Kidney (tissue), 22 donors: ENCODE measurements at places on chromosomes 7 and 10. TPM values are rescaled to one million over a fixed set of nuclear protein-coding genes. Genes with fewer than 3 reads are reported as not detected.

The PRSS37 gene
- total RNA-seq, result not detected

The ACSL5 gene
- total RNA-seq, result 21.8 TPM

The TRIM74 gene
- 1.3 TPM for total RNA-seq

The ITGB8 gene
- 213 TPM for total RNA-seq

The ARMH3 gene
- 26.1 TPM for total RNA-seq

The ECD gene
- total RNA-seq, result 27.5 TPM

- no peaks in the 10 kb centered on the region for H3K36me3 ChIP-seq
- no peaks in the 10 kb centered on the region for H3K27me3 ChIP-seq
- H3K4me3 ChIP-seq, result no peak overlapping the region
- no peak overlapping the region for H3K27ac ChIP-seq
- no peak for DNase-seq
Observed at GRCh38 chr7:103729026-103729425, 260.4 kb downstream of the RELN start.

GRCh38 chr7:134022286-134022911, 104.7 kb upstream of the LRGUK start:
- no peaks in the 10 kb centered on the region for H3K27me3 ChIP-seq
- no peak overlapping the region for H3K27ac ChIP-seq
- no peak overlapping the region for H3K4me3 ChIP-seq
- H3K4me1 ChIP-seq, result no peaks in the 10 kb centered on the region
- H3K36me3 ChIP-seq, result no peaks in the 10 kb centered on the region

DNA sequence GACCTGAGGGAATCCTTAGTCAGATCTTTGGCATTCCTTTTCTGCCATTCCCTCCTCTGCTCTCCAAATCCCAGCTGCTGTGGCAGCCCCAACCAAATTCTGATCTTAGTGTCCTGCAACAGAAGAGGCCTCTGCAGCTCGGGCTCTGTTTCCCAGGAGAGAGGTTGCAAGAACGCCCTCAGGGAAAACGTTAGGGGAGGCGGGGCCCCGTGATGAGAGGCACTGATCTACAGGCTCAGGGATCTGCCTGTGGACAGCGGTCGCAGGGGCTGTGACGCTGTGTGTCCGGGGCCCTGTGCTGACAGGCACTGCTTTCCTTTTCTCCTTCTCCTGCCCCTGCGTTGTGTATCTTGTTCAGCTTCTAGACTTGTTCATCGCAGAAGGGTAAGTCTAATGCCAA, 57.3 kb upstream of the DPYSL4 start:
- DNase-seq, result no peak
- H3K27ac ChIP-seq, result no peak overlapping the region
- no peak overlapping the region for H3K4me3 ChIP-seq
- H3K4me1 ChIP-seq, result no peaks in the 10 kb centered on the region
- H3K36me3 ChIP-seq, result no peaks in the 10 kb centered on the region
- no peaks in the 10 kb centered on the region for H3K27me3 ChIP-seq

GRCh38 chr10:74206746-74207145, 55.7 kb downstream of the ADK start:
- no peak overlapping the region for H3K4me3 ChIP-seq
- no peaks in the 10 kb centered on the region for H3K4me1 ChIP-seq
- H3K27ac ChIP-seq, result no peak overlapping the region
- no peaks in the 10 kb centered on the region for H3K27me3 ChIP-seq

DNA sequence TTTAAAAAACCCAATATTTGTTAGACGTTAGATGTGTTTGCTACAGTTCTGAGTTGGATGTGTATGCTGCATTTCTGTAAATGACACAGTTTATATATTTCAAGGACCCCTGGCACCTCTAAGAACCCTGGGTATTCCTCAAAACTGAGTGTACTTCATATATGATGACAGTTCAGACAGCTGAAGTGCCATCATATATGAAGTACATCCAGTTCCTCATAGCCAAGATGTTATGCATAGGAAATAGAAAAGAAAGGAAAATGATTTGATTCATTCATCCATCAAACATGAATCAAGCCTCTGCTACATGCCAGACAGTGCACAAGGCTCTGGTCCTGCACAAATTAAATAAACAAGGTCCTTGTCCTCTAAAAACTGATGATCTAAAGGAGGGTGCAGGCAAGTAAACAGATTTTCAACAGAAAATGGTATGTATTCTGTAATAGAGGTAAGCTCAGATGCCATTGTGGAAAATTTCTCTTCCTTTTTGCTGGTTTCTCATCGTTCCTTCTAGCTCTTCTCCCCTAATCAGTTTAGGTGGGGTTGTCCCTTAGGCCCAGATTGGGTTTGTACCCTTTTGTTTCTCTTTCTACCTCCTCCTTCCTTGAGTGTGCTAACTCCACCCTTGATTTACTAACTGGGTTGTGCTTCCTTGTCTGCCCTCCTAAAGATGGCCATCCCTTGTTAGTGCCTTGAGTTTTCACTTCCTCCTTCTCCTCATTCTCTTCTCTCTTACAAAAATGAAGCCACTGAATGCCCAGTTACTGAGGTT, 25.3 kb upstream of the SMIM30 start:
- H3K27ac ChIP-seq, result no peak overlapping the region
- no peak for DNase-seq
- no peaks in the 10 kb centered on the region for H3K4me1 ChIP-seq
- H3K36me3 ChIP-seq, result no peaks in the 10 kb centered on the region
- no peaks in the 10 kb centered on the region for H3K27me3 ChIP-seq
- H3K4me3 ChIP-seq, result no peak overlapping the region

DNA sequence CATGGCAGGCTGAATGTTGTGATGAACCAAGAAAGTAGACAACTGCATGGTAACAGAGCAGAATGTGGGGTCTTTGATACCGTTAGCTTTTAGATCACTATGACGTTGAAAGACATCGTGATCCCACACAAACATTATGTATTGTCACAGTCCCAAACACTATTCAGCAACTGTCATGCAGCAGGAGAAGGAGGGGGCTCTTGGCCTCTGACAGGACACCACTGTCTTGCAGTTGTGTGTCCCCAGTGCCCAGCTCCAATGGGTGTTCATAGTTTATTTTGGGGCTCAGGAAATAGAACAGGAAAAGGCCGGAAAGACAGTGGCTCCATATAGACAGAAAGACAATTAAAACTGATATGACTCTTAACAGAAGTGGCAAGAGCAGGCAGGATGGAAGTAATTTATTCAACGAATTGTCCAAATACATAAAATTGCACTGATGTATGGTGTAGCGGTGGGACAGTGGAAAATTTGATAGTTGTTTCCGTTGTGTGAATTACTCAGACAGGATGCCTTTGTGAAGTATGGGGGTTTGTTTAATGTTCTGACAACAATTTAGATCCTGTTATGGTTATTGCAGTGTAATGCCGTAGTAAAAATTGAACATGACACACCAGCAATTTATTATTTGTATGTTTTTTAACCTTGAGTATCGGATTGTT, 292.0 kb downstream of the LRMDA start:
- no peaks in the 10 kb centered on the region for H3K36me3 ChIP-seq
- peak; percentile 50 for DNase-seq
- no peak overlapping the region for H3K27ac ChIP-seq
- no peak overlapping the region for H3K4me3 ChIP-seq
- peaks cover 19% of the 10 kb centered on the region for H3K4me1 ChIP-seq

- H3K4me3 ChIP-seq, result no peak overlapping the region
- H3K4me1 ChIP-seq, result no peaks in the 10 kb centered on the region
- no peaks in the 10 kb centered on the region for H3K36me3 ChIP-seq
- DNase-seq, result no peak
- no peaks in the 10 kb centered on the region for H3K27me3 ChIP-seq
Observed at GRCh38 chr10:30625080-30625479, 4.5 kb downstream of the LYZL2 start.

DNA sequence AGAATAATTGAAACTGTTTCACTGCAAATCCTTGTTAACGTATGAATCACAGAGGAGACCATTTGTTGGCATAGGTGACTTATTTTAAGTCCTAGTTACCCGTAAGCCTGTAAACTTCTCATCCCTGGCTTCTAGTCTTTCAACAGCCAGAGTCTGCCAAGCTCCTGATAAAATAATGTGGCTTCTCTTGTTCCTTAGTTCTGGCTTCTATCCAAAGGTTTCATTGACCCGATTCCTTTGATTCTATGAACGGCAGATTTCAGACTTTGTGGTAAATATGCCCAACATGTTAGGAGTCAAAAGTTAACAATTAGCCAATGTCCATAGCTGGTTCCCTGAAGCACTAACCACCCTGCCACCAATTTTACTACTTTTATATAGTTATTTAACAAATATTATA, 23.3 kb downstream of the DNAH11 start:
- DNase-seq, result no peak
- H3K4me3 ChIP-seq, result no peak overlapping the region
- H3K27me3 ChIP-seq, result no peaks in the 10 kb centered on the region

DNA sequence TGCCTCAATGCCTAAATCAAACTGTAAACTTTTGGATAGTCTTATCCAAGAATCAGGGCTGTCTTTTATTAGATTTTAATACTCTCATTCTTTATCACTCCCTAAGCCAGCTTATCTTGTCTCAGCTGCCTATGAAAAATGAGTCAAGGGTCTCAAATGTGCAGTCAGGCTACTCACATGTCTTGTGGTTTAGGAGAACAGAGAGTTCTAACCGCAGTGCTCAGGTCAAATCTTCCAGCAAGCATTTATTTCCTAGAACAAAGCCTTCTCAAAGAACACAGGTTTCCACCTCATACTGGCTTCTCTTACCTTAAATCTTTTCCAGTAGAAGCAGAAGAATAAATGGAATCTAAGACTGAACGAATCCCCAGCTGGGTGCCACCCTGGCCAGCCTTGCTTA, 23.5 kb downstream of the HTR5A start:
- no peaks in the 10 kb centered on the region for H3K4me1 ChIP-seq
- no peak overlapping the region for H3K4me3 ChIP-seq
- no peaks in the 10 kb centered on the region for H3K27me3 ChIP-seq
- H3K27ac ChIP-seq, result no peak overlapping the region
- H3K36me3 ChIP-seq, result no peaks in the 10 kb centered on the region
